Thyroid gland (tissue), 4 donors: ENCODE measurements at places on chromosomes 7 and 10. TPM values are rescaled to one million over a fixed set of nuclear protein-coding genes. Genes with fewer than 3 reads are reported as not detected.

DNA sequence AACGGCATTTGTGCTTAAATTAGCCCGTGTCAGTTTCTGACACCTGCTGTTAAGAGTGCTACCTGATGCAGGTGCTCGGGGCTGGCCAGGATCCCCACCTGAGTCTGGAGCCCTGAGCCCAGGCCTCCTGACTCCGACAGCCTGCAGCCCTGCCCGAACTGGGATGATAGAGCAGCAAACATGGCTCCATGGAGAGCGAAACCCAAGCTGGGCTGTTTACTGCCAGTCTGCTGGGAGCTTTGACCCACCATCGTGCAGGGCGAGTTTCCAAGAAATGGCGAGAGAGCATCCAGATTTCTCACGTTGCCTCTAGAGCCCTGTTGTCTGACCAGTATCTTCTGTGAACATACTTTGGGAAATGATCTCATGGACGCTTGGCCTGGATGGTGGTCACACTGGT, 66.2 kb downstream of the MGMT start:
- no peaks in the 10 kb centered on the region for H3K27me3 ChIP-seq
- peaks cover 6% of the 10 kb centered on the region for H3K4me1 ChIP-seq
- H3K27ac ChIP-seq: no peak overlapping the region

- no peak for DNase-seq
- no peaks in the 10 kb centered on the region for H3K27me3 ChIP-seq
- H3K27ac ChIP-seq: no peak overlapping the region
- H3K4me3 ChIP-seq: no peak overlapping the region
These were observed 81.5 kb downstream of the ARL4A start for GRCh38 chr7:12768948-12769347.

DNA sequence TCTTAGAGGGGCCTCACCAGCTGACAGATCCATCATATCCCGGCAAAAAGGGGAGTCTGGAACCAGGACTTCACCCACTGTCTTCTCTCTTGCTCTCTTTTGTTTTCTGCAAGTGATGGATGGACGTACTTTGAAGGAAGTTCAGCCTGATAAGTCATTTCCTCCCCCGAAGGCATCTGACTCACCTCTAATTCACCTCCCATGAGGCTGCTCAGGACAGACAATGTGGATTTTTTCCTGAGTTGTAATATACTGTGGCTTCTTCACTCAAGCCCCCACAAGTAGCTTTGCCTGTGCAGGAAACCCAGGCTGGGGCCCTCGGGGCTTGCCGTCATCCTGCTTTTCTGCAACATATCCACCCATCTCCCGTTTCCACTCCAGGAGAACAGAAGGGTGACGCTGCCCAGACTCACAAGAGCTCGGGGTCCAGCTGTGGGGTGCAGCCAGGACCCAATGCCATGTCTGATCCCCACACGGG, 70.4 kb downstream of the ASB13 start:
- H3K4me3 ChIP-seq: no peak overlapping the region
- H3K27ac ChIP-seq: no peak overlapping the region
- no peaks in the 10 kb centered on the region for H3K36me3 ChIP-seq
- peaks cover 16% of the 10 kb centered on the region for H3K4me1 ChIP-seq
- H3K27me3 ChIP-seq: no peaks in the 10 kb centered on the region

DNA sequence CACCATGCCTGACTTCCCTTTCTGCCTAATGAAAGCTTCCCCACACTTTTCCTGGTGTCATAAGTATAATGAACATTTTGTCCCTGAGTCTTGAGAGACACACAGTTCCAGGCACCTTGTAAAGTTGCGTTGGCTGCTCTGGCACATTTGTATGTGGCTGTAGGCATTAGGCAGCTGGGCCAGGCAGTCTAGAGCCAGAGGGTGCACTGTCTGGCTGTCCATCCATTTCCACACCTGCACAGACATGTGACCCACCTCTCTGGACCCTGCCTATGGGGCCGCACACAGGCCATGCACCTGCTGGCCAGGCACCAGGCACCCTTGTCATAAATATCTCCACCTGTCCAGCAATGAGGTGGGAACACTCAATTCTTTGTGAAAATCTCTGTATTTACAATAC, 54.7 kb upstream of the ANTXRL start:
- no peaks in the 10 kb centered on the region for H3K27me3 ChIP-seq
- no peak overlapping the region for H3K27ac ChIP-seq
- DNase-seq: no peak
- no peaks in the 10 kb centered on the region for H3K4me1 ChIP-seq
- H3K4me3 ChIP-seq: no peak overlapping the region

LRGUK gene
- total RNA-seq: 3.4 TPM

GRCh38 chr7:114720725-114721124, 201.2 kb upstream of the MDFIC start:
- H3K4me3 ChIP-seq: no peak overlapping the region
- H3K4me1 ChIP-seq: no peaks in the 10 kb centered on the region
- no peaks in the 10 kb centered on the region for H3K36me3 ChIP-seq
- H3K27ac ChIP-seq: no peak overlapping the region
- DNase-seq: no peak

- no peaks in the 10 kb centered on the region for H3K27me3 ChIP-seq
- peaks cover 13% of the 10 kb centered on the region for H3K4me1 ChIP-seq
- no peak for DNase-seq
- H3K36me3 ChIP-seq: no peaks in the 10 kb centered on the region
- no peak overlapping the region for H3K27ac ChIP-seq
- no peak overlapping the region for H3K4me3 ChIP-seq
These were observed 229.3 kb downstream of the DNAJB6 start for GRCh38 chr7:157565981-157566630.

GRCh38 chr10:51860257-51860656, 160.9 kb upstream of the CSTF2T start:
- H3K4me1 ChIP-seq: peaks cover 6% of the 10 kb centered on the region
- no peak overlapping the region for H3K27ac ChIP-seq
- no peaks in the 10 kb centered on the region for H3K36me3 ChIP-seq
- no peak for DNase-seq

FAM20C gene
- 24.7 TPM for total RNA-seq

GRCh38 chr10:6011558-6011957, 34.2 kb upstream of the IL15RA start:
- H3K27ac ChIP-seq: no peak overlapping the region
- no peaks in the 10 kb centered on the region for H3K36me3 ChIP-seq
- no peaks in the 10 kb centered on the region for H3K27me3 ChIP-seq
- no peak for DNase-seq
- no peak overlapping the region for H3K4me3 ChIP-seq

- no peaks in the 10 kb centered on the region for H3K27me3 ChIP-seq
- H3K4me3 ChIP-seq: no peak overlapping the region
- H3K4me1 ChIP-seq: no peaks in the 10 kb centered on the region
- H3K27ac ChIP-seq: no peak overlapping the region
These were observed 429.2 kb downstream of the SDK1 start for GRCh38 chr7:3730276-3730675.

- H3K4me3 ChIP-seq: no peak overlapping the region
- no peaks in the 10 kb centered on the region for H3K27me3 ChIP-seq
- no peaks in the 10 kb centered on the region for H3K4me1 ChIP-seq
- no peaks in the 10 kb centered on the region for H3K36me3 ChIP-seq
These were observed 357.1 kb downstream of the PCLO start for GRCh38 chr7:82805527-82805960.

DNA sequence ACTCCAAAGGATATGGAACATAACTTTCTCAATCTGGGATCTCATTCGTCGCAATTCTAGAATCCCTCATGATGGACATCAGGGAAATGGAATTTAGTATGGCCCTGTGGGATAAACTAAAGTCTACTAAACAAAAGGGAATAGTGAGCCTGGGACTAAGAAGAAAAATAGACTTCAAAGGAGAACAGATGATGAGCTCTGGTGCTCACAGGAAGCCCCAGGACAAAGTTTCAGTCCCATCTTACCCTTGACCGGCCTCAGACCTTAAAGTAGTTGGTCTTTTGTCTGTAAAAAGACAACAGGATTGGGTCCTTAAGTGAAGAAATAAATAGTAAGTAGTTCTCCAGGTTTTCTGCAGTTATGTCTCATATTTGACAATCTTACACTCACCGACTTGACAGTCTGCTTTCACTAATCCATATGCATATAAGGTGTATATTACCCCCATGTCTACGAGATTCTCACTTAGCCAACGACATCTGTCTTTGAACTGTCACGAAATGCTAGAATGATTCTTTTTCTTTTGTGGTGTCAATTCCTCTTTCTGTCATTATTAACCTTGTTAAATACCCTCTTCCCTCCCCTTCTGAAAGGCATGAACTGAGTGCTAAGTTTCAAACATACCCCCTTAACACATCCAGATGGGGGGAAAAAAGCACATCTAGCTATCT, 10.9 kb upstream of the IKZF1 start:
- H3K36me3 ChIP-seq: no peaks in the 10 kb centered on the region
- no peaks in the 10 kb centered on the region for H3K27me3 ChIP-seq

DNA sequence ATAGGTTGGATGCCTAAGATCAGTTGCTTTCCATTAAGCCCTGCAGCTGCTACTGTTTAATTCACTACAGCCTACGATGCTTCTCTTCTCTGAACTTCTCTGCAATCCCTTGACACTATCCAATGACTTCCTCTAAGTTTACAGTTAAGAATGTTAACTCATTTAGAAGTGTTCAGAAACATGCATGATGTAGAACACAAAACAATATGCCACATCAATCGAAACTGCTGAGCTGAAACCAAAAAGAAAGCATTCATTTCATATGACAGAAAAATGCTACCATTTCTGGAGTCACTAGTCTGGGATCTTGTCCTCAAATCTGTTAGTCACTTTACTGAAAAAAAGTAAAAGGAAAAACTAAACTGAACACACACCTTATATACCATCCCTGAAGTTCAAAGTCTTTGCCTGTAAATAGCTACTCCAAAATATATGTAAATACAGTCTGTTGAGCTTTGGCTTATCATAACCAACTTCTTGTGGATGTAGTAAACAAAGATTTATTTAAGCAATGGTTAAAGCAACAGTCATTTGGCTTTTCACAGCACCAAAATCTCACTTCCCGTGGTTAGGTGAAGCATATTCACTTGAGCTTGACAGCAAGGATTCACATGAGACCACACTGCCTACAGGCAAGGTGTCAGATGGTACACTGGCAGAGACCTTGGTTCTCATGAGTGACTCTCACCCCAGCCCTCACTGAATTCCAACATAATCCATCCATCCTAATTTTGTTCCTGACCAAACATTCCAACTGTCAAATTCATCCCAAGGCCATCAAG, 187.0 kb downstream of the PPP1R17 start:
- no peaks in the 10 kb centered on the region for H3K27me3 ChIP-seq
- H3K36me3 ChIP-seq: no peaks in the 10 kb centered on the region
- no peak overlapping the region for H3K4me3 ChIP-seq
- DNase-seq: no peak
- no peaks in the 10 kb centered on the region for H3K4me1 ChIP-seq

- DNase-seq: no peak
- no peaks in the 10 kb centered on the region for H3K27me3 ChIP-seq
- no peaks in the 10 kb centered on the region for H3K36me3 ChIP-seq
- H3K4me1 ChIP-seq: no peaks in the 10 kb centered on the region
- H3K4me3 ChIP-seq: no peak overlapping the region
These were observed 63.5 kb downstream of the PIK3AP1 start for GRCh38 chr10:96656839-96657238.

DNAJB9 gene
- 91.5 TPM for total RNA-seq

GRCh38 chr10:12218991-12219390, 23.0 kb downstream of the CDC123 start:
- DNase-seq: no peak
- no peak overlapping the region for H3K27ac ChIP-seq
- H3K4me1 ChIP-seq: peaks cover 6% of the 10 kb centered on the region
- H3K27me3 ChIP-seq: no peaks in the 10 kb centered on the region
- no peak overlapping the region for H3K4me3 ChIP-seq

RFC2 gene
- 16.8 TPM for total RNA-seq

GRCh38 chr7:120996333-120996987, 7.9 kb downstream of the CPED1 start:
- H3K4me3 ChIP-seq: no peak overlapping the region
- H3K27me3 ChIP-seq: no peaks in the 10 kb centered on the region
- no peak overlapping the region for H3K27ac ChIP-seq
- no peaks in the 10 kb centered on the region for H3K4me1 ChIP-seq
- H3K36me3 ChIP-seq: no peaks in the 10 kb centered on the region
- peak; percentile 49 for DNase-seq
